ENCODE measurements at places on chromosomes 6 and 20. TPM values are rescaled to one million over a fixed set of nuclear protein-coding genes. Genes with fewer than 3 reads are reported as not detected.
A peak's percentile ranks its signal among the peaks of the same experiment; 100 is the strongest.

DNA sequence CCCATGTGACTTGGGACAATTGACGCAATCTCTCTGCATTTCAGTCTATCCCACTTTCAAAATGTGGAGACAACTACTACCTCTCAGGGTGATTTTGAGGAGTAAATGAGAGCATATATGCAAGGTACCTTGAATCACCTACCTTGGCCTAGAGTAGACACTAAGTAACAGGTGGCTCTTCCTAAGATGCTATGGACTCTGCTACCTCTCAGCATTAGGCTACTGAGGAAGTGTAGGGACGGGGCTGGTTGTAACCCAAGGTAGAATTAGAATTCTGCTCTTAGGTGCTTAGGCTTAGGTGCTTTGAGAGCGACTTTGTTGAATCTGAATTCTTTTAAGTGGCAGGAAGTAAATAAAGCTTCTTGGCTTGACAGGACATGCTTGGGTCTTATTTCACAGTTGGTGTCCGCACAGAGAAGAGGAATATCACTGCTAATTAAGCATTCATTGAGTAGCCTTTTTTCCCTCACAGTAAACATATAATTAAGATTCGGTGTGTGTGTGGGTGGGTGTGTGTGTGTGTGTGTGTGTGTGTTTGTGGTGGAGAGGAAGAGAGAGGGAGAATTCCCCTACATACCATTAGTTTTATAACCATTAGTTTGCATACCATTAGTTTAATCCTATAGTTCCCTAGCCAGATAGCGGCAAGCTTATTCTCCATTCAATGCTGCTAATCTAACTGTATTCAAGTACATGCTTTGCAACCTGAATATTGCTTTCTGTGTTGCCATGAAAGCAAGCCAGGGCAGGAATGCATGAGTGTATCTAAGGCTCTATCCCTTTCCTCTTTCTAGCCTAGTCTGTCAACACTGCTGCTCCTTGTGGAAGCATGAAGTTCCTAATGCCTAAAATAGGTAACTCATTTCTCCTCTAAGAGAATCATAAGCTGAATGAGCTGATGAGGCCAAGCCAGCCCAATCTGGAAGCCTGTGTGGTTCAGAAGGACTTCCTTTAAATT is 112.5 kb downstream of the IPCEF1 start:
- H3K27me3 ChIP-seq = no peaks in the 10 kb centered on the region
- no peaks in the 10 kb centered on the region for H3K36me3 ChIP-seq
- DNase-seq = no peak

GRCh38 chr6:170159022-170159965 is 131.6 kb downstream of the DLL1 start:
- DNase-seq = no peak
- H3K4me3 ChIP-seq = no peak overlapping the region
- no peaks in the 10 kb centered on the region for H3K27me3 ChIP-seq
- H3K27ac ChIP-seq = no peak overlapping the region
- no peaks in the 10 kb centered on the region for H3K4me1 ChIP-seq
- H3K36me3 ChIP-seq = no peaks in the 10 kb centered on the region

DNA sequence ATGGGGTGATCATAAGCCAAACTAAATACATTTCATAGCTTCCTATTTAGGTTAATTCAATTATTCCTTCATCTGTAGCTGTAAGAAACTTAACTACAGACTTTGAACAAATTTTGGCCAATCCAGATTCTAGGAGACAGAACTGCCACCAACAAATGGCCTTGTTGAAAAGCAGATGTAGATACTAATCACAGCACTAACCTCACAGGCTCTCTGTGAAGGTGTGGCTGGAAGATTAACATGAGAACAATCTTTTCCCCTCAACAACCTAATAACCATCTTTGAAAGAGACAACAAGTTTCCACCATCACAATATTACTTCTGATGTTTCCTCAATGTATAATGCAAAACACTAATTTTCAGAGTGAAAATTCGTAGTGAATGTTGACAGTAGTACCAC is 87.8 kb downstream of the SESN1 start:
- H3K27me3 ChIP-seq = no peaks in the 10 kb centered on the region
- no peak overlapping the region for H3K4me3 ChIP-seq
- H3K36me3 ChIP-seq = no peaks in the 10 kb centered on the region
- no peaks in the 10 kb centered on the region for H3K4me1 ChIP-seq
- DNase-seq = no peak

- no peaks in the 10 kb centered on the region for H3K4me1 ChIP-seq
- no peak overlapping the region for H3K4me3 ChIP-seq
- H3K36me3 ChIP-seq = no peaks in the 10 kb centered on the region
- DNase-seq = no peak
- no peak overlapping the region for H3K27ac ChIP-seq
- H3K27me3 ChIP-seq = peaks cover 7% of the 10 kb centered on the region
These were observed 12.1 kb upstream of the NTSR1 start for GRCh38 chr20:62696434-62696957.

GRCh38 chr20:39674842-39675241 is 712.7 kb downstream of the DHX35 start:
- DNase-seq = no peak
- H3K4me1 ChIP-seq = no peaks in the 10 kb centered on the region
- no peaks in the 10 kb centered on the region for H3K27me3 ChIP-seq
- H3K27ac ChIP-seq = no peak overlapping the region
- H3K36me3 ChIP-seq = no peaks in the 10 kb centered on the region

DNA sequence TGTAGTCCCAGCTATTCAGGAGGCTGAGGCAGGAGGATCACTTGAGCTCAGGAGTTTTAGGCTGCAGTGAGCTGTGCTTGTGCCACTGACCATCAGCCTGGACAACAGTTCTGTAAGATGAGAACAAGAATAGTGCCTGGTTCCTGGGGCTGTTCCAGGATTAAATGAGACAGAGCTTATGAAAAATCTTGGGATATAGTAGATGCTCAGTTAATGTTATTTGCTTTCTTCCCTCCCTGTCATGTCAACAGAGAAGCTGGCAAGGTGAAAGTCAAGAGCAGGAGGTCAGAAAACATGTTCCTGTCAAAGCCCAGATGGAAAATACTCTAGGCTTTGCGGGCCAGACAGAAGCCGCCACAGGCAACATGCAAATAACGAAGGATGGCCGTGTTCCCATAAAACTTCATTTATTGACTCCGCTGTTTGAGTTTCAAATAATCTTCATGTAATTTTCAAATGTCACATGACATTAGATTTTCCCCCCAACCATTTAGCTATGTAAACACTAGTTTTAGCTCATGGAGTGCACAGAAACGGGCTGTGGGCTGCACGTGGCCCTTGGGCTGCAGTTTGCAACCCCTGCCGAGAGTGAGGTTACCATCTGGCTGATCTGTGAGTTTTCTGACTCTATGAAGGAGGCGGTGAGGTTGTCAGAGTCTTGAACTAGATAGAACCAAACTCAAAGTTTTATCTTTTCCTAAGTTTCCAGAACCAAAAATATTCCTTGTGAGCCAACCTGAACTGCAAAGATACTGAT is 63.4 kb upstream of the PMEPA1 start:
- no peaks in the 10 kb centered on the region for H3K4me1 ChIP-seq
- H3K27me3 ChIP-seq = no peaks in the 10 kb centered on the region
- H3K27ac ChIP-seq = no peak overlapping the region
- DNase-seq = no peak
- H3K4me3 ChIP-seq = no peak overlapping the region

- no peak overlapping the region for H3K4me3 ChIP-seq
- no peaks in the 10 kb centered on the region for H3K27me3 ChIP-seq
- H3K4me1 ChIP-seq = peaks cover 2% of the 10 kb centered on the region
- peaks cover 33% of the 10 kb centered on the region for H3K36me3 ChIP-seq
- no peak for DNase-seq
- no peak overlapping the region for H3K27ac ChIP-seq
These were observed 25.3 kb downstream of the SNX5 start for GRCh38 chr20:17943343-17943742.

GRCh38 chr6:82131441-82131840 is 116.1 kb downstream of the IBTK start:
- H3K27me3 ChIP-seq = no peaks in the 10 kb centered on the region
- DNase-seq = no peak
- H3K4me3 ChIP-seq = no peak overlapping the region
- no peaks in the 10 kb centered on the region for H3K36me3 ChIP-seq
- no peaks in the 10 kb centered on the region for H3K4me1 ChIP-seq

- H3K4me1 ChIP-seq = peaks cover 3% of the 10 kb centered on the region
- H3K27me3 ChIP-seq = no peaks in the 10 kb centered on the region
These were observed 17.6 kb downstream of the RMND1 start for GRCh38 chr6:151434369-151434768.

- no peak overlapping the region for H3K4me3 ChIP-seq
- no peaks in the 10 kb centered on the region for H3K36me3 ChIP-seq
- H3K4me1 ChIP-seq = no peaks in the 10 kb centered on the region
- no peaks in the 10 kb centered on the region for H3K27me3 ChIP-seq
- H3K27ac ChIP-seq = no peak overlapping the region
These were observed 118.7 kb upstream of the TBX18 start for GRCh38 chr6:84882768-84883766.

GRCh38 chr20:18879262-18879661 is 65.7 kb downstream of the SCP2D1 start:
- H3K4me3 ChIP-seq = no peak overlapping the region
- H3K36me3 ChIP-seq = no peaks in the 10 kb centered on the region

DNA sequence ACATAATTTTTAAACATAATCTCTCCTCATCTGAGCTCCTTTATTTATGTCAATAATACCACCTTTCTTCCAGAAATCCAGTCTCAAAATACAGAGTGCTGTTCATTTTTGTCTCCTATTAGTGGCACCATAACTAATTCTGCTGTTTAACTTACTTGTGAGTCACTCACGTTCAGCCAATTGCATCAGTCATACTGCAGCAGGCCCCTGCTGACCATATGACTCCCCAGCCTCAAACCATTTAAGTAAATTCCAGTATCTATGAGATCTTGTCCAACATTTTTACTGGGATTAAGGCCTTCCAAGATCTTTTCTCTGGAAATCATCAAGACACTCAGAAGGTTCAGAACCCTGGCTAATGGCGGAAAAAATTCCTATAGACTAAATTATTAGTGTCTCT is 982.2 kb upstream of the MAP3K7 start:
- DNase-seq = peak; percentile 44
- H3K36me3 ChIP-seq = no peaks in the 10 kb centered on the region
- no peaks in the 10 kb centered on the region for H3K27me3 ChIP-seq
- H3K4me1 ChIP-seq = no peaks in the 10 kb centered on the region
- no peak overlapping the region for H3K27ac ChIP-seq

DNA sequence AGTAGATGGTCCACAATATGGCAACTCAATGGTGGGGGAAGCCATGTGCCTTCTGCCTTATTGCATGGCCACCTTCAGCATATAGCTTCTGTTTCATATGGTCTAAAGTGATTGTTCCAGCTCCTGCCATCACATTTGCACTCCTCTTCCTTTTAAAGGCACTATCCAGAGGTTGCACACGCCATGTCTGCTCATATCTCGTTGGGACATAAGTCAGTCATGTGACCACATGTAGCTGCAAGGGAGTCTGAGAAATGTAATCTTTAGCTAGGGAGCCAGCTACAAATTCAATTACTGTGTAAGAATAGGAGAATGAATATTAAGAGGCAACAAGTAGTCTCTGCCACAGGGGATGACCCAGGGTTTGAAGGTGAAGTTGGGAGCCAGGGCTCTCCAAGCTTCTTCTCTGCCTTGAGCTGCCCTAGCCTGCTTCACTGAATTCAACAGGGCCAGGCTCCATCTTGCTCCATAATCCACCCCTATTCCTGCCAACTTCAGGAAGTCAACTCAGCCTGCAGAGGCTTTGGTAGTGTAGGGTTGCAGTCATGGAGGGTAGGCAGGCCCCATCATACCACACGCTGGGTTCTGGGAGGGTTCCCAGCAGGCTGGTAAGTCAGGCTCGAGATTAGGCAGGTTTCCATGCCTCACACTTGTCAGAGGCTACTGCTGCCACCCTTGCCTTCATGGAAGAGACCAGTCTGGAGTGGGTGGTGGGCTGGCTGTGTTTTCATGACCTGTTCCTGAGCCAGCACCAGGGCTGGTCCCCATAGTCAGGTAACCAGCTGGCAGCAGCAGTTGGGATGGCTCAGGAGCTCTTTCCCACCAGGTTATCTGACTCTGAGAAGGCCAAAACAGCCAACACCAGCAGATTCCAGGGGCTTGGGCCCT is 56.7 kb upstream of the SAYSD1 start:
- no peaks in the 10 kb centered on the region for H3K27me3 ChIP-seq
- no peaks in the 10 kb centered on the region for H3K36me3 ChIP-seq
- DNase-seq = no peak
- no peak overlapping the region for H3K4me3 ChIP-seq

DNA sequence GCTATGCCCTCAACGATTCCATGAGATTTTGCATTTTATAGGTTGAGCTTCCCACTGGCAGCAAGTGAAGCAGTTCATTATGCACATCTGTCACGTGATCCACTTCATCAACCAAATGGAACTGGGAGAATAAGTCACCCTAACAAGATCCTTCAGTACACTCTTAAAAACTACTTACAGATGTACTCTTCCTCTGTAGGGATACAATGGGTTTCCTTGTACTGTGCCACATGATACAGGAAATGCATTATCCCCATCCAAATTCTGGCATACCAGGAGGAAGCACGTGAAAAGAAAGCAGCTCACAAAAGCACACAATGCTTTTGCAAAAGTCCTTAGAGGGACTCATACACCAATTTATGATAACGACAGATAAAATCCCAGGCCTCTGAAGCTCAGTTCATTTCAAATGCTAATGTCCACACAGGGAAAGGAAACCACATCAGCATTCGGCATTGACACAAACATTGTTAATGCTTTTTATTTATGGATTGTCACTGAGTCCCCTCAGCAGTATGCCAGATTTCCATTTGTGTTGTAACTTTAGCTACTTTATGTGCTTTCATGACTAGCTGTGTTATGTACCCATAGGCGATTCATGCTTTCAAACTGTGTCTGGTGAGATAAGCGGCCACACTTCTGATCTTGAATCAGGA is 58.1 kb upstream of the REV3L start:
- no peaks in the 10 kb centered on the region for H3K27me3 ChIP-seq
- peak; percentile 37 for DNase-seq
- no peaks in the 10 kb centered on the region for H3K4me1 ChIP-seq
- H3K4me3 ChIP-seq = no peak overlapping the region

GRCh38 chr6:70839286-70840266 is 117.3 kb downstream of the B3GAT2 start:
- no peaks in the 10 kb centered on the region for H3K4me1 ChIP-seq
- H3K36me3 ChIP-seq = no peaks in the 10 kb centered on the region
- H3K27ac ChIP-seq = no peak overlapping the region
- H3K4me3 ChIP-seq = no peak overlapping the region

Gene VSX1
- not detected for total RNA-seq

Gene SDCBP2
- 2.1 TPM for total RNA-seq

Gene SASH1
- total RNA-seq = 38.6 TPM

Gene RFX6
- not detected for total RNA-seq

Gene BTN3A1
- 36.5 TPM for total RNA-seq

Gene PNLDC1
- not detected for total RNA-seq

Gene PPP1R16B
- total RNA-seq = under 0.01 TPM

Gene PTCHD4
- 5.8 TPM for total RNA-seq

Gene EEF1A1
- total RNA-seq = 21,405 TPM

Gene EDN1
- 0.26 TPM for total RNA-seq

Gene GSTA2
- not detected for total RNA-seq

Gene SLC17A5
- total RNA-seq = 21.6 TPM

Gene MYB
- under 0.01 TPM for total RNA-seq

Measured in fibroblast of lung (primary cell).